IMR-90 (cell line): ENCODE measurements at places on chromosomes 1 and 21. TPM values are rescaled to one million over a fixed set of nuclear protein-coding genes. Genes with fewer than 3 reads are reported as not detected.
A peak's percentile ranks its signal among the peaks of the same experiment; 100 is the strongest.

DNA sequence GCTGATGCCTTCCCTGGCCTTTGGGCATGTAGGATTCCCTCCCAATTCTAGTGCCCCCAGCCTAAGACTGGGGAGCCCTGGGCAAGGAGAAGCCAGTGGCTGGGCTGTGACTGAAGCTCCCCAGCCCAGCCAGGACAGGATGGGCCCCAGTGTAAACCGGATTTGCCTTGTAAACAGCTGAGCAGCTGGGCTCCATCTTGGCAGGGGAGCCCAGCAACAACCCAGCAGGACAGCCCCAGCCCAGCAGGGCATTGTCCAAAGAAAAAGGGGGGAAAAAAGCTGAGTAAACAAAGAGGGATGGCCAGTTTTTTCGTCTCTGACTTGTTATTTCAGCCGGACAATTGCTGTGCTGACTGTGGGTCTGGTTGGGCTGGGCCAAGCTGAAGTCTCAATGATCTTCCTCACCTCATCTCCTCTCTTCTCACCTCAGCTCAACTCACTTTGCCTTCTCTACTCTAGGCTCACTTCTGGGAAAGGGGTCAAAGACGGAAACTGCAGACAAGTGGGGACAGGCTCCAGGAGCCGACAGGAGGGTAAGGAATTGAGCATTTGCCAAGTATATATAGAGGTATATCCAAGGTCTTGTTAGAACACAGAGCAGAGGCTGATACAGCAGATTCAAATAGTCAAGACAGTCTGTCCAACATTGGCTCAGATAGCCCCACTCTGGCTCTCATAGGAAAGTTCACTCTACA, 97.7 kb downstream of the TMEM53 start:
- DNase-seq, result no peak

DNA sequence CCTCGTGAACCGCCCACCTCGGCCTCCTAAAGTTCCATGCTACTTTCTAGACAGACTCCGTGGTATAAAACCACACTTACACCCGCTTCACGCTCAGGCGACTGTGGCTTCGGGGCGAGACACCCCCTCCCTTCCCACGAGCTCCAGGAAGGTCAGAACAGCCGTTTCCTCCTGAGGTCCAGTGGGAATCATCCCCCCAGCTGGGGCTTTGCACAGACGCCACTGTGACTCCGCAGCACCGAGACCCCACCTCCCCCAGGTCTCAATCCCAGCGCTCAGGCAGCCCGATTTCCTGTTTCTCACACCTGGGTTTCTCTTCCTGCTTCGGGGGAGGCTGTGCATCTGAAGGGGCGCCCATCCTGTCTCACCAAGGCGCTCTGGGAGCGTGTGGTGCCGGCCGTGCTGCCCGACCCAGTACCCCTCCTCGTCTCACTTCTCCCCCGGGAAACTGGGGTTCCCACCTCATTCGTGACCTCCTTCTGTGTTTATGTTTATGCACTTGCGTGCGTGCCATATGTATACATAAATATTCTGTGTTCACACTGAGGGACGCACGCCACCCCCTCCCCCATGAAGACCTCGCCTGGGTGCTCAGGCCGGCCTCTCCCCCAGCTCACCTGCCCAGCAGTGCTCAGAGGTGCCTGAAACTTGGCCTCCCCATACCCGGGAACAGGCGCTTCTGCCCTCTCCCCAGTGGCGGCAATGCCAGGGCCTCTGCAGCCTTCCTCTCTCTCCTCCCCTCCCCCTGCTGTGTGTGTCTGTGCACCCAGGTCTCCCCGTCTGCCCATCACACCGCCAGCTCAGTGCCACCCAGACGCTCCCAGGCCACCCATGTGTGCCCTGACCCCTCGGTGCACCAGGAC, 14.6 kb downstream of the SLC35E2B start:
- DNase-seq, result no peak

- no peak for DNase-seq
These were observed 240.6 kb upstream of the C1orf105 start for GRCh38 chr1:172179918-172180317.

GRCh38 chr1:173603056-173603591, at the start of gene SLC9C2:
Gene SLC9C2, minus strand, starts transcription at chr1:173603072. Its CDS starts 1,296 bp downstream, at chr1:173601776.
- DNase-seq, result peak; percentile 17

Gene ITPKB
- 0.72 and 0.83 TPM in 2 replicates for total RNA-seq

GRCh38 chr1:151060007-151060656, at the start of gene MLLT11:
Gene MLLT11, plus strand, starts transcription at chr1:151060397. Its CDS starts 6,828 bp downstream, at chr1:151067225.
- DNase-seq, result peak; percentile 69

Gene CNR2
- total RNA-seq, result not detected in 2 replicates

GRCh38 chr1:150798525-150798924, 9.5 kb downstream of the CTSK start:
- DNase-seq, result peak; percentile 46

Gene C1orf141
- not detected in 2 replicates for total RNA-seq

DNA sequence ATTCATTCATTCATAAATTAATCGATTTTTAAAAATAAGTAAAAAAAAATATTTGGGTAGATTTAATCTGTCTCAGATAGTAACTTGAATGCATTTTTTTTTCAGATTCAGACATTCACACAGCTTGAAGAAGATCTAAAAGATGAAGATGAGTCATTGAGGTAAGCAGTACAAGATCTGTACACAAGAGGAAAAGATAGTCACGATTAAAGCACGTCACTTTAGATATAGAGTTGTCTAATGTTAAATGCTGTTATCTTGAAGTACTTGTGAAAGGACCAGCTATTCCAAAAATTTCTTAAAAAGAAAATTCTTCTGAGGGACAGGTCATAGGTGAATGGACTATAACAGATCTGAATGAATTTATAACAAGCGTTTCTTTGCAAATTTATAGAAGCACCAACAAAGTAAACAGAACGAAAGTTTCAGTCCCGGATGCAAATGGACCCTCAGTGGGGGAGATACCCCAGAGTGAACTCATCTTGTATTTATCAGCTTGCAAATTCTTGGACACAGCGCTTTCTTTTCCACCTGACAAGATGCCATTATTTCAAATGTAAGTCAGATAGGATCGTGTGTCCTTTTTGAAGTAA, 31.2 kb upstream of the MORC3 start:
- DNase-seq, result peak; percentile 51

DNA sequence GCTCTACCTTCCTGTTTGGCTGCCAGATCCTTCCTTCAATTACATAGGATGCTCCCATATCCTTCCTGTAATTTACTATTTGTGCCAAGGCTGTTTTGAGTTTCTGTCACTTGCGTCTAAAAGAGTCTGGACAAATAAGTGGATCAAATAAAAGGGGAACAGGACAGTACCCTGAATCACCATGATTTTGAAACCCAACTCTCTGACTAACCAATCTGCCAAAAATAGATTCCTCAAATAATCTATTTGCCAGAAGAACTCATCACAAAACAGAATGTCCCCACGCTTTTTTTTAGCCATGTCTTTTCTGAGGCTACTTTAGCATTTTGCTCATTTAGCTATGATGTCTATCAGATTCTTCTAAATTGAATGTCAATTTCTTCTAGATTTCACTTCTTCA, 392.6 kb downstream of the NTNG1 start:
- DNase-seq, result no peak

Gene G0S2
- 0.36 and 1.9 TPM in 2 replicates for total RNA-seq

GRCh38 chr21:42364304-42364865, 1.9 kb downstream of the TFF1 start:
- no peak for DNase-seq

Gene CFHR4
- total RNA-seq, result not detected in 2 replicates

Gene SFPQ
- 53.9 and 121 TPM in 2 replicates for total RNA-seq

GRCh38 chr1:204462229-204462561, 32.4 kb downstream of the PIK3C2B start:
- DNase-seq, result no peak

Gene AP4B1
- total RNA-seq, result 16.7 and 18.1 TPM in 2 replicates

DNA sequence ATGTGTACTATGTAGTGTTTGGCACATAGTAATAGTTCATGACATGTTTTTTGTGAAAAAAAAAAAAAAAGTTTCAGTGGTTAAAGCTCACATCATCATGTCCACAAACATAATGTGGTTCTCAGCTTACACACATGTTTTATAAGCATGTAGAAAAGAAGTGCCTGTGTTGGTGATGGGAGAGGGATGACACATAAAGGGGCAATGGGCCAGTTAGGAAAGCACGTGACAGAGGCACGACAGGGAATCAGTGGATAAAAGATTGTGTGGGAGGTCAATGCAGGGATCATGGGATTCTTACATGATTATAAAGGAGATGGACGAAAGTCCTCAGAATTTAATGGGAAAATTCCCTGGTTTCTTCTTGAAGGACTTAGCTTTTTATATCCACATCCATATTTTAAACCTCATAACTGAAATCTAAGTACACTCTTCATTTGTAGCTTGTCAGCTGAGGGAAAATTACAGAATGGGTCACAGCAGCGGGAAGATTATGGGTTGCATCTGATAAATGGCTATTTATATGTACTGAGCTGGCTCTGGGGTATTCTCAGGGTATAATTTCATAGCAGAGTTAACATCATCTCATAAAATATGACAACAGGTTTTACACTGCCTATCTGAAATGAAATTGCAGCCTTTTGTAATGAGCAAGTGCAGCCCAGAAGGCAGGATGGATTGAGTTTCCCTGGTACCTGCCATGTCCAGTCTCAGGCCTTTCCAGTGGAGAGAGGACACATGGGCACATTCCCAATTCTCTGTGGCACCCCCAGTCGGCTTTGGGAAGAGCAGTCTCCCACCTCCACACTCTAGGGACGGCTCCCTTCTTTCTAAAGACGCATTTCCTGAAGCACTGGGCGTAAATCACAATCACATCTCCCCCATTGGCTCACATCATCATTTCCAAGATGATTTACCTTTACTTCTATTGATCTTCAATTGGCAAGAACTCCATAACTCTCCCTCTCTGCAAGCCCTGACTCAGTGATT, 42.3 kb upstream of the NHLH2 start:
- no peak for DNase-seq

Gene SPATA45
- total RNA-seq, result not detected in 2 replicates

Gene HFM1
- 0.18 and 0.83 TPM in 2 replicates for total RNA-seq

Gene TARBP1
- 10.6 and 12.8 TPM in 2 replicates for total RNA-seq

DNA sequence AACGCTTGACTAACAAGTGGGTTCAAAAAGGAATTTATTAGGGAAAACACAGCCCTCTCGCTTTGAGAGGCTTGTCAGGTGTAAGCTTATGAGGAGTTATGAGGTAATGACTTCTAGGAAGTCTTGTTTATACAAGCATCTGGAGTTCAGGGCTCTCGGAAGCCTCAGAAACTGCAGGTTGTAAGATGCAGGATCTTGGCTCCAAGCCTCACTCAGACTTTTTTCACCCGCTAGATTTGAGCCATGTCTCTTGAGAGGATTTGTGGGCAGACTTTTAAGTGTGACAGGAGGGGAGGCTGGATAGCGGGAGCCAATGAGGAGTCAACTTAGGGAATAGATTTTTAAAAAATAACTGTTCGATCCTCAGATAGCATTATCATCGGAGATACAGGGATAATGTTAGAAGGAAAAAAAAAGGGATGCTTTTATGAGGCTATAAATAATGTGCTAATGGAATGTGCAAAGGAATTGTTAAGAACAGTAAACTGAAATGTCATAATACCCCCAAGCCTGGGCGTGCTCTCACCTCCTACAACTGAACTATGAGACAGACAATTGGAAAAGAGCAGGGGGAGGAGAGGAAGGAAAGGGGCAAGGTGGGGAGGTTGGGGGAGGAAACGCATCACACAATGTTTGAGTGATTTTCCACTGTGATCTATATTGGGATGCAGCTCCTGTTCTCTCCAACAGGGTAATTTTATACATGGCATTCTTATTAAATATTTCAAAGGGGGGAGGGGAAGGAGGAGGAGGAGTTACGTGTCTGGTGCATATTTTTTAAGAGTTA, 107.4 kb upstream of the ESRRG start:
- DNase-seq, result no peak

DNA sequence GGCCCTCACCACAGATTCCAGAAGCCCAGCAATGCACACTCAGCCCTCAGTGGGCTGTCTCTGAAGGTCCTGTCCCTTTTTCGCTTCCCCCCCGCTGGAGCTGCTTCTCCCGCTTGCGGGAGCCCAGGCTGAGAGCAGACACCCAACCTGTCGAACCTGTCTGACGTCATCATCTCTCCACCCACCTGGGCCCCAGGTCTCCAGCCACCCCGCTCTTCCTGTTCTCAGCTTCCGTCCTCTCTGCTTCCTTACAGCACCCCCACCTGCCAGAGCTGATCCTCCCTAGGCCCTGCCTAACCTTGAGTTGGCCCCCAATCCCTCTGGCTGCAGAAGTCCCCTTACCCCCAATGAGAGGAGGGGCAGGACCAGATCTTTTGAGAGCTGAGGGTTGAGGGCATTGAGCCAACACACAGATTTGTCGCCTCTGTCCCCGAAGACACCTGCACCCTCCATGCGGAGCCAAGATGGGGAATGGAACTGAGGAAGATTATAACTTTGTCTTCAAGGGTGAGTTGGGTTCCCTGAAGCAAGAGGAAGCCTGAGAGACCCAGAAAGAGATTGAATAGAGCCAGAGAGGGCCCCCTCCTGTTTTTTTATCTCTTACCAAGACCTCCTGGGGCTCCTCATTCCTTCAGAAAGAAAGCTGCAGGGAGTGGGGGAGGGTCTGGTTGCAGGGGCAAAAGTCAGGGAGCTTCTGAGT, at the start of gene RAB25:
RAB25 (plus strand) TSS at position 224 of the 700 bp plus-strand sequence; CDS start at position 465, 241 bp downstream.
- no peak for DNase-seq

DNA sequence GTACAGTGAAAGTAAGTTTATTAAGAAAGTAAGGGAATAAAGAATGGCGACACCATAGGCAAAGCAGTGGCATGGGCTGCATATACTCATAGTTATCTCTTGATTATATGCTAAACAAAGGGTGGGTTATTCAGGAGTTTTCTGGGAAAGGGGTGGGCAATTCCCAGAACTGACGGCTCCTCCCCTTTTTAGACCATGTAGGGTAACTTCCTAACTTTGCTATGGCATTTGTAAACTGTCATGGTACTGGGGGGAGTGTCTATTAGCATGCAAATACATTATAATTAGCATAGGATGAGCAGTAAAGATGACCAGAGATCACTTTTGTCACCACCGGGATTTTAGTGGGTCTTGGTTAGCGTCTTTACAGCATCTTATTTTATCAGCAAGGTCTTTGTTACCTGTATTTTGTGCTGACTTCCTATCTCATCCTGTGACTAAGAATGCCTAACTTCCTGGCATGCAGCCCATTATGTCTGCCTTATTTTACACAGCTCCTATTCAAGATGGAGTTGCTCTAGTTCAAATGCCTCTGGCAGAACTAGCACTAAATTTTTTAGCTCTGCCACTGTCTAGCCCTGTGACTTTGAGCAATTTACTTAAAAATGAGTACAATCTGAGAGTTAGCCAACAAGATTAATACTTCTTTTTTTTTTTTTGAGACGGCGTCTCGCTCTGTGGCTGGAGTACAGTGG, 110.3 kb upstream of the PALMD start:
- peak; percentile 41 for DNase-seq
